COR-L47 (cell line): ENCODE measurements at places on chromosomes 7 and 10.
A peak's percentile ranks its signal among the peaks of the same experiment; 100 is the strongest.

- DNase-seq: no peak
Observed at GRCh38 chr10:71291528-71291900, 27.5 kb upstream of the SLC29A3 start.

- DNase-seq: no peak
Observed at GRCh38 chr7:108122181-108122580, 8.0 kb downstream of the LAMB4 start.

GRCh38 chr7:40015790-40016296 is 65.8 kb downstream of the CDK13 start:
- peak; percentile 21 for DNase-seq

GRCh38 chr7:80499350-80499953 is 12.4 kb downstream of the GNAT3 start:
- no peak for DNase-seq

DNA sequence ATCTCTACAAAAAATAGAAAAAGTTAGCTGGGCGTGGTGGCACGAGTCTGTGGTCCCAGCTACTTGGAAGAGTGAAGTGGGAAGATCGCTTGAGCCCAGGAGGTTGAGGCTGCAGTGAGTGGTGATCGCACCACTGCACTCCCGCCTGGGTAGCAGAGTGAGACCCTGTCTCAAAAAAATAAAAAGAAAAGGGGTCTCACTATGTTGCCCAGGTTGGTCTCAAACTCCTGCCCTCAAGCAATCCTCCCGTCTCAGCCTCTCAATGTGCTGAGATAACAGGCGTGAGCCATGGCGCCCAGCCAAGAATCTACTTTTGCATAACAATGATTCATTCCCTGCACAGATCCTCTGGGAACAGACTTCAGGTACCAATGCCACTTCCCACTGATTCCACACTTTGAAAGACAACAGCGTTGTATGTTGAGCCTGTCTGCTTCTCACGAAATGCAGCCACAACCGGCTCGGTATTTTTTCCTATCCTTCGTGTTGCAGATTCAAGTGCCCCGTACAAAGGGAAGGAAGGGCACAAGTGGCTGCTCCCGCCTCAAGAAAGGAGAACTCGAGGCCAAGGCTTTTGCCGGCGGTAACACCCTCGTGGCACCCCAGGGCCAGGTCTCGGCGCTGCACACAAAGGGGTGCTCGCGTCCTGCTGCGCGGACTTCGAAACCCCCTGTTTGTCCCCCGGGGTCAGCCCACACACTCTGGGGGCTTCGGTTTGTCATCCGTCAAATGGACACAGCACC is 745 bp downstream of the DAGLB start:
- DNase-seq: peak; percentile 78

- DNase-seq: no peak
Observed at GRCh38 chr10:72692994-72693781, 1.2 kb downstream of the MCU start.

GRCh38 chr10:70673043-70673928 is 980 bp downstream of the ADAMTS14 start:
- DNase-seq: no peak

- no peak for DNase-seq
Observed at GRCh38 chr7:99465421-99465768, 572 bp downstream of the ATP5MF start.

DNA sequence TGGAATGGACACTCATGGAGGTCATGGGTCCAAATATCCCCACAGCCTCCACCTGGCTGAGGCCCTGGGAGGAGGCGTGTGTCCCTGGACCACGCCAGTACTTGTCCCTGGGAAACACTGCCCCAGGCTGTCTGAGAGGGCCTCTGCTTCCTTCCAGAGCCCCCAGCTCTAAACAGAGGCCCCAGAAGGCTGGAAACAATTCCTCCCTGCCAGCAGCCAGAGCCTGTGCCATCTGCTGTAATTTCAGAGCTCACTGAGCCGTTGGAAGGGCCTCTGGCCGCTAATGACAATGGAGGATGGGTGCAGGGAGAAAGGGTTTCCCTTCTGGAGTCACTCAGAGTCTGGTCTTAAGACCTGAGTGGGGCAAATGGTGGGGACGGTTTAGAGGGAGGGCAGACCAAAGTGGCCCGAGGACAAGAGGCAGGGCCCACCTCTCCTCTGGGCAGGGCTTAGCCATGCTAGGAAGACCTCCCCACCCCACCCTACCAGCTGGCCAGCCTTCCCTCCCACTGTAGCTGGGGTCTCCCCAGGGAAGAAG is 7.1 kb downstream of the CHAT start:
- no peak for DNase-seq

GRCh38 chr10:99595770-99596465 is 24.3 kb downstream of the SLC25A28 start:
- no peak for DNase-seq

GRCh38 chr10:31602541-31603234 is 283.7 kb downstream of the ZEB1 start:
- peak; percentile 43 for DNase-seq

GRCh38 chr7:129902788-129903422 is 49.9 kb downstream of the UBE2H start:
- DNase-seq: no peak

DNA sequence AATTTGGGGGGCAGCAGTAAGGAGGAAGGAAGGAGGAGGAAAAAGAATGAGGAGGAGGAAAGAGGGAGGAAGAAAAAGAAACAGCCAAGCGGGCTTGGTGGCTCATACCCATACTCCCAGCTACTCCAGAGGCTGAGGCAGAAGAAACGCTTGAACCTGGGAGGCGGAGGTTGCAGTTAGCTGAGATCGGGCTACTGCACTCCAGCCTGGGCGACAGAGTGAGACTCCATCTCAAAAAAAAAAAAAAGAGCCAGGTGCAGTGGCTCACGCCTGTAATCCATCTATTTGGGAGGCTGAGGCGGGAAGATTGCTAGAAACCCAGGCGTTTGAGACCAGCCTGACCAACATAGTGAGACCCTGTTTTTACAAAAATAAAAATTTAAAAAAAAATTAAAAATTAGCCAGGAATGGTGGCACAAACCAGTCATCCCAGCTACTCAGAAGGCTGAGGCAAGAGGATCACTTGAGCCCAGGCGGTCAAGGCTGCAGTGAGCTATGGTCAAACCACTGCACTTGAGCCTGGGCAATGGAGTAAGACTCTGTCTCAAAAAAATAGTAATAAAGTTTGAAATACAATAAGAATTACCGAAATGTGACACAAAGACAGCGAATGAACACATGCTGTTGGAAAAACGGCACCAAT is 14.1 kb upstream of the CRCP start:
- no peak for DNase-seq
